ENCODE measurements at places on chromosomes 12 and 14.

DNA sequence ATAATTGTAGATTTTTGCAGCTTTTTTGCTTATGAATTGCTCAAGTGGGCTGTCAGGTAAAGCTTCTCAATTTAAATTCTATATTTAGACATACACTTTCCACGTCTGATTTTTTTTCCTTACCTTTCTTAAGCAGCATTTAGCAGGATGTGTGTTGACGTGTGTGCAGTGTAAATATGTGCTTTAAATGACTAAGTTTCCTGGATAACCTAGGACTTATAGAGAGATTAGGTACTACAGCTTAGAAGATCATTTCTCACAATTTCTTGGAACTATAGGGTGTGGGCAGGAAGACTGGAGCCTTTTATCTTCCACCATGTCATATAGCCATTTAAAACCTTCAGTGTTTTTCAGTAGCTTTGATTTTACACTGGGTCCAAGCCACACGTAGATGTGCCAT lies 263.5 kb downstream of the NOVA1 start:
- DNase-seq: no peak

DNA sequence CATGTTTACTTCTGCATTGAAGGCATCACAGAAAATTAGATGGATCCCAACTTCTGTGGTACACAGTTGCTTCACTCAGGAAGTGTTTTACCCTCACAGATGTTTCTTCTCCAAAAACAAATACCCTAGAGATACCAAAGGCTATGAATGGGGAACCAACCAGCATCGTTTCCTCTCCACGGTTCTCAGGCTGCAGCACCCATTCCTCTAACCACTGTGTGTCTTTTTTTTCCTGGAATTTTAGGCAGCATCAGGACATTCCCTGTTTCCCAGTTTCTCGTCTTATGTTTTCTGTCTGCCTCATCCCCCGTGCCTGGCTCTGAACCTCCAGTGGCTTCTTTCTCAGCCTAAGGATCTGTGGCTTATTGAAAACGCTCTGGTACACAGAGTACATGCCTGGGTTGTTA lies 72.0 kb upstream of the TBX5 start:
- no peak for DNase-seq

DNA sequence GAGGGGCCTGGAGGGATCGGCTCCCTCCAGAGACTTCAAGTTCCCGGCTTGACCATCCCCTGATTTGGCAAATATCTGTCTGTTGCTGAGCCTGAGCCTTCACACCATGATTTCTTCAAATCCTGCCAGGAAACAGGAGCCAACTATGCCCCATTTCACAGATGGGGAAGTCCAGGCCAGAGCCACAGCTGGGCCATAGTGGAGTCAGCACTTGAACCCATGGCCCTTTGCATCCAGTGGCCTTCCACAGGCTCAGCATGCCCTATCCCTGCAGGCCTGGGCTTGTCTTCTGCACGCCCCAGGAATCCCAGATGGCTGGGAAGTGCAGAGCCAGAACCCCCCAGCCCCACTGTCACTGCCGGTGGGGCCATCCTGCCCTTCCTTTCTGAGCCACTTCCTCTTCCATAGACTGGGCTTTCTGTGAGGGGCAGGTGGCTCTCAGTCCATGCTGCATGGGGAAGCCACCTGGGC lies 44.9 kb downstream of the CYP46A1 start:
- DNase-seq: no peak

DNA sequence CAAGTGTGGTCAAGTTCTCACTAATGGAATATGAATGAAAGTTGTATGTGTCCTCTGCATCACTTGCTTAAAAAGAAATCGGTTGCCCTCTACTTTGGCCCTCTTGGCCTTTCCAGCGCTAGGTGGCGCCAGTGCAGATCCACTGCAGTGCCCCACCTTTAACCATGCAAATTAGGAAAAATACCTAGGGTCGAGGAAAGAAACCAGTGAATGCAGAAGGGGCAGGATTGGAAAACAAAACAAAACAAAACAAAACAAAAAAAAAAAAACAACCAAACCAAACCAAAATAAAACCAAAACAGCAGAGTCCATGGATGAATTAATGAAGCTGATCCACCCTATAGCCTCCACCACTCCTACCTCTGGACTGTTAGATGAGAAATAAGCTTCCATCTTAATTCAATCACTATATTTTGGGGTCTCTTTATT lies 12.9 kb upstream of the NEMF start:
- peak; percentile 59 for DNase-seq

DNA sequence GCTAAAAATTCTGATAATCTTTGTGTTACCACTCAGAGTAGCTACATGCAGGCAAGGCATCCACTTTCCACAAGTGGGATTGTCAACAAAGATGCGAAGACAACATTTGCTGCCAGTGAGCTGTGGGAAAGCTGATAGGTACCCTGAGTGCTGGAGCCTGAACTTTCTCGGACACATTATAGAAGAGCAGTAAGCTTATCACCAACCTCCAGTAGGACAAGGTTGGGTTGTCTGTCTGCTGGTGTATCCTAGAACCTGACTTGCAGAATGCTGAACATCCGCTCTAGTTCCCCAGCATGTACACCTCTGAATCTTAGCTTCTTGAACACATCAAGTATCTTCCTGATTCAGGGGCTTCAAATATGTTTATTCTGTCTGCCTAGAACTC lies 103.8 kb upstream of the PPM1H start:
- DNase-seq: no peak

Measured in H7 (cell line).